Right renal pelvis (tissue), 4 donors: ENCODE measurements at places on chromosomes 2 and 18.

- no peak for DNase-seq
These were observed 113.4 kb downstream of the COPS8 start for GRCh38 chr2:237199082-237199481.

DNA sequence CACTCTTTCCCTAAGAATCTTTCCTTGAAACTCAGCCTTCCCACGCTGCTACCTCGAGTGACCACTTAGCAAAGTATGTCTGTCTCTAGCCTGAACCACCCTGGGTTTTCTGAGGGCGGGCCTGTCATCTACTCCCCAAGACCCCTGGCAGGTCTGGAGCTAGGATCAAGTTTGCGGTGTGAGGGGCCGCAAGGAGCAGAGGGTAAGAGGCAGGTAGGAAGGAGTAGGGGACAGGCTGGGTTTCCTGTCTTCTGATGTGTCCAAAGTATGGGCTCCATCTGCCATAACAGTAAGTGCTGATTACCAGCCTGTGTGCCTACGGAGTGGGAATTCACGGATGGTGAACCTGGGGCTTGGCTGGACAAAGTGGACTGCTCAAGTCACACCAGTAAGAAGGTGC lies 25.4 kb downstream of the ZFP36L2 start:
- DNase-seq: no peak

DNA sequence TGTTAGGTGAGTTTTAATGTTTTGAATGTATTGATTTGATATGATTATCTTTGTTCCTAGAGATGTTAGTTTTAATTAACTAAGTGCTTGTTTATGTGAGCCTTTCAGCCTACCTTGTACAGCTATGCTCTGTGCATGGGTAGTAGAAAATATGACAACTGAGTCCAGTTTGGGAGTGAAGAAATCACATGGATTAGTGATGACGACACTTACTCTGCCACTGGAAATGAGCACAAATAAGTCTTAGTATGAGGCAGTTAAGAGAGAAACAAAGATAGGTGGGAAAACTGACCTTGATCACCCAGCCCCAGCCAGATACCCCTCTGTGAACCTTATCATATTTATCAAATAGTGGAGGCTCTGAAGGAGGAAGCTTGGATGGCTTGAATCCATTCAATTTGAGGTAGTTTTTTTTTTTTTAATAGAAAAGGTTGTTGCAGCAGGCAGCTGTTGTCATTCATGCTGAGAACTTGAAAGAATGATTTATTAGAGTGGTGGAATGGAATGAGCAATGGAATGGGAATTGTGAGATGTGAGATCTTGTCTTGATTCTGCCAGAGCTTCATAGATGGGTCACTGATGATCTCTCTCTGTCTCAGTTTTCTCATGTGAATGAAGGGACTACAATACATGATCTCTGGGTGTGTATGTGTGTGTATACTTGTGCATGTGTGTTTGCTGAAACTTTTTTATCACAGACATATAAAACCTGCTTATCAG lies 96.4 kb downstream of the MAP3K20 start:
- DNase-seq: no peak

DNA sequence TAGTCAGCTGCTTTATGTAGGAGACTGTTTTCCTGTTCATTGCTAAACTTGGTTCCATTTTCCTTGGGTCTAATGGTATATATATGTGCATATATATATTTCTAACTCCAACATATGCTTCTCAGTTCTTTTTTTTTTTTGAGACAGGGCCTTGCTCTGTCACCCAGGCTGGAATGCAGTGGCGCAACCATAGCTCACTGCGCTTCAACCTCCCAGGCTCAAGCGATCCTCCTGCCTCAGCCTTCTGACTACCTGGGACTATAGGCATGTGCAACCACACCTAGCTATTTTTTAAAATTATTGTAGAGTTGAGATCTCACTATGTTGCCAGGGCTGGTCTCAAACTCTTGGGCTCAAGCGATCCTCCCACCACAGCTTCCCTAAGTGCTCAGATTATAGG lies 22.1 kb downstream of the STPG4 start:
- no peak for DNase-seq

DNA sequence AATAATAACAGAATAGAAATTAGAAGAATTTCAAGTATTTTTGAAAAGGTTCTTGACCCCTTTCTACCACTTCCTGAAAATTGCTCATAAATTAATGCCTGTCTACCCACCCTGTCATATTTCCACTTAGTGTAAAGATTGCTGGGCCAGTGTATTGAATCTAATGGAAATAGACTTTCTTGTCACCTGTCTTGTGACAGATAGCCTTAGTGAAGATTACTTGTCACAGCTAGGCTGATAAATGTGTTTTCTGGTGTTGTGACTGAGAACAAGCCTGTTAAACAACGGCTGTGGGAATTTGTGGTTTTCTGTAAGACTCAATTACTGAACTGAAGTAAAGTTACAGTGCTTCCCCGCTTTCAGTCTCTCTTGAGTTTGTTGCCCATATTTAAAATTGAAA lies 37.0 kb downstream of the PIK3C3 start:
- no peak for DNase-seq

- DNase-seq: no peak
These were observed 41.4 kb downstream of the ZAP70 start for GRCh38 chr2:97754690-97755346.

DNA sequence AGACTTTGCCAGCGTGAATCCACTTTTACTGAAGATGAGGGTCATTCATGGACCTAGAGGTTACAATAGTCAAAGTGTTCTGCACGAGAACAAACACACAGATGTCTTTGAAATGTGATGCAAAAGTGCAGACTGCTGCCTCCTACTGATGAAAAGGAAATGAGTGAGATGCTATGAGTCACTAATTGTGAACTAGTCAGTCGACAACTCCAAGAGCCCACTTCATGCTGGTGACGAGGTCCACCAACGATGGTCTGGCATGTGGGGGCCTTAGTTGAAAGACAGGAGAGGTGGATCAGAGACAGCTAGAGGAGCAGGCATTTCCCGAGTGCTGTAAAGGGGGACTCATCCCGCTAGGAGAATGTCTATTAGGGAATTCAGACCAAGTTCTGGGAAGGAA lies 17.1 kb upstream of the ZNF236 start:
- no peak for DNase-seq

- DNase-seq: no peak
These were observed 4.4 kb upstream of the SIGLEC15 start for GRCh38 chr18:45821026-45821425.

GRCh38 chr2:138503087-138503442 lies 1.5 kb downstream of the SPOPL start:
- DNase-seq: no peak

DNA sequence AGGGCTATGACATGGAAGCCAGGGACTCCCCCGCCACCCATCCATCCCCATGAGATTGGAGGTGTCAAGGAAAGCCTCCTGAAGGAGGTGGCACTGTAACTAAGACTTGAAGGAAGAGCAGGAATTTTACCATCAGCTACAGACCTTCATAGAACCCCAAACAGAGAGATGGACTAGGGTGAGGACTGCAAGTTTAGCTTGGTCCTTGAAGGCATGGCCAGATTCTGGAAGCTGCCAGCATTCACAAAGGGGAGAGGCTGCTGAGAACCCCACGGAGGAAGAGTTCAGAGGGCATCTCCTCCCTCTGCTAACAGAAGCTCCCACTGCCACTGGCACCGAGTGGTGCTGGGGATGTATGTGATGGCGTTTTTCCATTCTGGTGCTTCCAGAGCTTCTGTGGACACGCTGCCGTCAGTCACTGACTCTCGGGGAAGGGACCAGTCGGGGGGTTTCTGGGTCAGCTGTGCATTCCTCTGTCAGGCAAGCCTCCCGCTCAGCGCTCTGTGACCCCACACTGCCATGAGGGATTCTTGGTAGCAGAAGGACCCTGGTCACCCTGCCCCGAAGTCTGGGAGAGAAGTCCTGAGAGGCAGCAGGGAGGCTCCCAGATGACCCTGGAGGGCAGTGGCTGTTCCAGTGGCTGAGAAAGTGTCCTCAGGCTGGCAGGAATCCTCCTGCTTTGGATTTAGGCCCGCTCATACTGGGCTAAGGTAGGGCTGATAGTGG lies 18.1 kb downstream of the TMEM185B start:
- no peak for DNase-seq

DNA sequence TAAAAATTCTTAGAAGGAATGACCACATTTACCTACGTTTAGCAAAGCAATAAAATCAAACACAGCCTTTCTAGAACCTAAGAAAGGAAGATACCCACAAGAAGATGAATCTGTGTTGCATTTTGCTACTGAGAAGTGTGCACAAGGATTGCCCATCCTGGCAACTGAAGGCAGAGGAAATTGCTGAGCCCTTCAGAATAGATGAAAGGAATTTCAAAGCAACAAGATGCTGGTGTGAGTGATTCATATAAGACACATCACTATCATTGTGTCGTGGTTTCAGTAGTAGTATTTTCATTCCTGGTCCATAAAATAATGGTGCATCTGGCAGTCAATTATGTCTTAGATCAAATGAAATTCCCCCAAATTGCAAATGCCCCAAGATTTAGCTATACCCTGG lies 48.4 kb upstream of the ANKRD44 start:
- no peak for DNase-seq

DNA sequence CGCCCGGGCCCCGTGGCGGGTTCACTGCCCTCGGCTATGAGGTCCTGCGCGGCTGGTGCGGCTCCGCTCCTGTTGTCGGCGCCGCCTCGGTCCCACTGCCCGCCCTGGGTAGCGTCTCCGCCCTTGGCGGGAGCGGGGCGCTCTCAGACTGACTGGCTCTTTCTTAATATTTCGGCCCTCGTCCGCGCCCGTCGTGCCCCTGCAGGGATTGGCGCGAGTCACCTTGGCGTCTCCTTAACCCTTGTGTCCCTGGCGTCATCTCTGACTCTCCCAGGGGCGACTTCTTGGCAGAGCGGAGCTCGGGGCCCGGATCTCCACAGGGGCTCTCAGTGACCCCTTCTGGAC lies 1.3 kb downstream of the PTMA start:
- no peak for DNase-seq

DNA sequence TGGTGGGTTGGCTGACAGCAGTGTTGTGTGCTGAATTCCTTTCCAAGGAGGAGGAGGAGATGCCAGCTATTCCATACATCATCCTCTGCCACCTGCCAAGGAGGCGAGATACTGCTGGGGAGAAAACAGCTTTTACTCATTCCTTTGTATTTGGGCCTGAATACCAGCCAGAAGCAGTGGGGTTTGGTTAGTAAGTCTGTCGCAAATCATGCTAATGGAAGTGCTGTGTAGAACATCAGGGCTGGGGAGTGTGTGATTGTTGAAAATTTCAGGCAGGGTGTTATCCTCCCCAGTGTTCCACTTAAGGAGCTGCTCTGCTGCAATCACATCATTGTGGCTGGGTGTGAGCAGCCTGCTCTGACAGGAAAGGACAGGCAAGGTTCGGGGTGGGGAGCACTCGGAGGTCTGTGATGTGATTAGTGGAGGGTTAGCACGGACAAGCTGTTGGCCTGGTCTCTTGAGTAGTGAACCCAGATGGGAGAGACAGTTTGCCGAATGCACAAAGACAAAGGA lies 128.2 kb upstream of the DLX2 start:
- no peak for DNase-seq

DNA sequence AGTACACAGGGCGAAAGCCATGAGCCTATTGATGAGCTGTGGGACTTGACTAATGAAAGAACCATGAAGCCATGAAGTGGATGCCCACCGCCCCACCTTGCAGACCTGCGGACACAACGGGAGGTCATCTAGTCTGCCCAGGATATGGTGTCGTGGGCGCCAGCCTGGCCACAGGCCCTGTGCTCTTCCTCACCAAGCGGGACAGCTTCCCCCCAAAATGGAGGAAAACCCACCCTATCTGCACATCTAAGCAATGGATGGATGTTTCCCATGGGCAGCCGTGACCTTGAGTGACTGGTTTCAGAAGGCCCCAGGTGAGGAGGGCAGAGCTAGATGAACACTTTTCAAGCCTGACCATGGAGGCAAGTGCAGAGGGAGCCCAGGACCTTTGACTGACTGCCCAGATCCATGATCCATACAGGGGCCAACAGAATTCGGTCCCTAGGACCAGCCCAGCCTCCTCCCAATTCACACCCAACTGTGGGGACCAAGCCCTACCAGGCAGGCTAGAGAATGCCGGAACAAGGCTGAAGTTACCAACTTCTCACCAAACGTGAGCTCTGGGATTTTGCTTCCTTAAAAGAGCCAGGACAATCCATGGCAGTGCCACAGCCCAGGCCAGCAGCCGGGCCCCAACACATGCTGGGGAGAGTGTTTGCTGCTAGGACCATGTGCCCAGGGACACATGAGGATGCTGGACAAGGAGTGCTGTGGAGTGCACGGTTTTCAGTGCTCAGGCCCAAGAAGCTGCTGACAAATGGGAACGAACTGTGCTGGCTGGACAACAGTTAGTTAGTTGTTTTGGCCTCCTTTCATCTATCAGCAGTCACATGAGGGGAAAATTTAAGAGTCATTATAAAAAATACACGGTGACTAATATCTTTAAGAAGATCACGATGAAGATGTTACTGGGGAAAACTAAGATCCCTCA lies 249.4 kb downstream of the HDAC4 start:
- DNase-seq: no peak

GRCh38 chr2:209719034-209719433 lies 52.6 kb upstream of the UNC80 start:
- DNase-seq: no peak

DNA sequence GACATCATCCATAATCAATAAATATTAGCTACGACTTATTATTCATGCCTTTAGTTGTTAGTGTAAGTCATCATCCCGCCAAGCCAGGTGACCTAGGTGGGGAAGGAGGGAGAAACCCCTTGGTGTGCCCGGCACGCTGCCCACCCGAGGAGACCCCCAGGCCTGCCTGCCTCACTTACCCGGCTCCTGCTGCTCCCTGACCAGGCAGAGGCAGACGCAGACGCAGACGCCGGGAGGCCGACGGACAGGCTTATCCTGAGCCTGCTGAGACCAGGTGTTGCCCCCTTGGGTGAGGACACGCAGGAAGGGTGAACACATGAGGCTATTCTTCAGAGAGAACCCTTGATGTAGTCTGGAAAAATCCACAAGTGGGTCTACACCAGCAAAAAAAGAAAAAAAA lies 401.8 kb downstream of the GALR1 start:
- no peak for DNase-seq

GRCh38 chr2:200383380-200384110 lies 77.1 kb downstream of the SPATS2L start:
- DNase-seq: no peak

GRCh38 chr2:200077210-200077650 lies 121.8 kb downstream of the MAIP1 start:
- no peak for DNase-seq

DNA sequence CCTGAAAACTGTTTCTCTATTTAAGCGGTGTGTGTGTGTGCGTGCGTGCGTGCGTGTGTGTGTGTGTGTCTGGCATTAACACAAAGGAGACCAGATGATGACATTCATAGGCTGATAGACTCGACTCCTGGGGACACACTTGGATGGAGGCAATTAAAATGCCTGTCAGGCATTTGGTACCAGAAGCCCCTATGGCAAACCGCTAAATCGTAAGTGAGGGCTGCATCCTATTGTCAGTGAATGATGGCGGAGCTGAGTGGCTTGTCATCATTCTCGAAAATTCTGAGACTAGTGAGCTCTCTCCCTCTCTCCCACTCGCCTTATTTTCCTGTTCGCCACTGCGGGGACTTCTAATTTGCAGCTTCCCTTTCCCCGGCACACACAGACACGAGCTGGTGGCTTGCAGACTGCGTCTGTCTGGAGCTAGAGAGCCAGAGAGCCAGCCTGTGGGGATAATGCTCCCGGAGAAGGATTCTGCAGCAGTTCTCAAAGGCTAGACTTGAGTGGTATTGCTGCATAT lies 155.4 kb downstream of the MAP2 start:
- DNase-seq: peak; percentile 24
